GM13977 (cell line): ENCODE measurements at places on chromosomes 13 and 19.

GRCh38 chr13:81106348-81106747, 765.4 kb upstream of the SPRY2 start:
- no peak for DNase-seq

- no peak for DNase-seq
Measured at GRCh38 chr13:26583662-26584061, 26.2 kb downstream of the WASF3 start.

DNA sequence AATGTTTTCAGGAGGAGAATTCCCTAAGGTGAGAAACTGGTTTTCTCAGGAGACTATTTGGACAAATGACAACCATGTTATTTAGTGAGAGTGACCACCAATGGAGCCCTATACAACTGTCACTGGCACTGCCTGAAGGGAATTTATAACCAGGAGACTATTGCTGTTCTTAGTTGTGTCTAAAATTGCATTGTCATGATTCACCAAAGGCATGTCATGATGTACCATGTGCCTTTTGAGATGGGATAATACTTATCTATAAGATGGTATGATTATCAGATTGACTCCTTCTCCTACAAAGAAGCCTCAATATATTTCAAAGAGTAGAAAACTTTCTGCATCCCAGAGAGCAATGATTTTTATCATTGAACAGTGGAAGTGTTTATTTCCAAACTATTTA, 739.4 kb upstream of the GPC6 start:
- no peak for DNase-seq

- no peak for DNase-seq
Measured at GRCh38 chr19:17326595-17326966, 8.1 kb downstream of the ANO8 start.

GRCh38 chr19:44891016-44891882, at the start of gene TOMM40:
TSS of gene TOMM40 (plus strand) at chr19:44891254. CDS start at chr19:44891416, 162 bp downstream.
- peak; percentile 100 for DNase-seq
